ENCODE measurements at places on chromosomes 1 and 21.

- DNase-seq = no peak
Observed at GRCh38 chr21:27464648-27465047, 497.8 kb upstream of the ADAMTS5 start.

- no peak for DNase-seq
Observed at GRCh38 chr1:162823231-162823630, 32.7 kb downstream of the HSD17B7 start.

GRCh38 chr1:117657031-117657430 is 51.2 kb downstream of the TENT5C start:
- no peak for DNase-seq

DNA sequence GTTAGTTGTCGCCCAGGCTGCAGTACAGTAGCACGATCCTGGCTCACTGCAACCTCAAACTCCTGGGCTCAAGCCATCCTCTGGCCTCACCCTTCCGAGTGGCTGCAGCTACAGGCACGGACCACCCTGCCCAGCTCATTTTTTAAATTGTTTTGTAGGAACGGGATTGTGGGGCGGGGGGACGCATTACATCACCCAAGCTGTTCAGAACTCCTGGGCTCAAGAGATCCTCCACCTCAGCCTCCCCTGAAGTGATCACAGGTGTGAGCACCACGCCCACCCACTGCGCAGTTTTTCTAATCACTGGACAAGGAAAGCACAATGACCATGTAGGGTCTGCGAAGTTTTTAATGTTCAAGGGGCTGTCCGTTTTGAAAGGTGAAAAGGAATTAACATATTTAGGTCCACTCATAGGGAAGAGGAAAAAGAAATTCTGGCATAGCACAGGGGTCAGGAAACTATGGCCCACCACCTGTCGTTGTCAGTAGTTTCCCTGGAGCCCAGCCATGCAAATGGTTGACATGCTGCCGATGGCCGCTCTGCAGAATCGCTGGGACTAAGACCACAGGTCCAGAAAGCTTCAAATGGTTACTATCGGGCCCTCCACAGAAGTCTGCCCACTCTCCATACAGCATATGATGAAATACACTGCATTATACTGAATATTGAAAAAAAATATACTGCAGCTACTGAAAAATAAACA is 26.0 kb downstream of the SETD4 start:
- no peak for DNase-seq

DNA sequence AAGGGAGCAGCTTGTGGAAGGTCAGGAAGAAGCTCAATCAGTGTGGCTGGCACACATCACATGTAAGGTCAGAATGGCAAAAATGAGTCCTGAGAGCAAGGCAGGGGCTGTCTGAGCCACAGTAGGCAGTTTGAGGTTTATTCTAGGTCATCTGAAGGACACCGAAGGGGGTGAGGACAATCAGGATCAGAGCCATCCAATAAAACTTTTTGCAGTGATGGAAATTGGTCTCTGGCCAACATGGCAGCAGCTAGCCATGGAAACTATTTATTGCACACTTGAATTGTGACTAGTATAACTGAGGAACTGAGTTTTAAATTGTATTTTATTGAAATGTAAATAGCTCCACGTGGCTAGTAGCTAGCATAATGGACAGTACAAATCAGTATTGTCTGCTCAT is 97.0 kb upstream of the CACNA1E start:
- DNase-seq = no peak

- DNase-seq = no peak
Observed at GRCh38 chr1:221664253-221664652, 77.6 kb downstream of the DUSP10 start.

DNA sequence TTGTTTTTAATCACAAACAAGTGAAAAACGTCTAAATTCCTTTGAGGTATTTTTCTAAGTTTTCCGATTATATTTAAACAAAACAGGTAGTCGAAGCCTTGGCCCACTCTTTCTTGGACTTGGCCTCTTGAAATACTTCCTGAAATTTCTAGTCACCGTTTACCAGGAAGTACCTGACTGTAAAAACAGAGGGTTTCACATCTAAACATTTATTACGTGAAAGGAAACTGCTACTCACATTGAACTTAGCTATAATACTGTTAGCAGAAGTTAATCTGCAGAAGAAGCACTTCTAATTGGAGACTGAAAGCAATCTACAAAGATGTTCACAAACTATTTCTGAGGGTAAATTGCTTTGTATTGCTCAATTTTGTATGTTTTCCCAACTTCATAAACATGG is 526.0 kb upstream of the ADGRL4 start:
- no peak for DNase-seq

- DNase-seq = no peak
Observed at GRCh38 chr1:82094136-82094535, 293.4 kb downstream of the ADGRL2 start.

DNA sequence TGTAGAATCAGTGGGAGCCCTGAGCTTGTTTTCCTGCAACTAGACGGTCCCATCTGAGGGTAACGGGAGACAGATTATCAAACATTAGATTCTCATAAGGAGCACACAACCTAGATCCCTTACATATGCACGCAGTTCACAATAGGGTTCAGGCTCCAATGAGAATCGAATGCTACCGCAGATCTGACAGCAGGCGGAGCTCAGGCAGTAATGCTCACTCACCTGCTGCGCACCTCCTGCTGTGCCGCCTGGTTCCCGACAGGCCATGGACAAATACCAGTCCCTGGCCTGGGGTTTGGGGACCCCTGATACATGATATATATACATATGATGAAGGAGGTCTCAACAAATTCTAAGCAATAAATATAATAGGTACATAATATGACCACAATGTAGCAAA is 19.7 kb upstream of the SMIM12 start:
- no peak for DNase-seq

DNA sequence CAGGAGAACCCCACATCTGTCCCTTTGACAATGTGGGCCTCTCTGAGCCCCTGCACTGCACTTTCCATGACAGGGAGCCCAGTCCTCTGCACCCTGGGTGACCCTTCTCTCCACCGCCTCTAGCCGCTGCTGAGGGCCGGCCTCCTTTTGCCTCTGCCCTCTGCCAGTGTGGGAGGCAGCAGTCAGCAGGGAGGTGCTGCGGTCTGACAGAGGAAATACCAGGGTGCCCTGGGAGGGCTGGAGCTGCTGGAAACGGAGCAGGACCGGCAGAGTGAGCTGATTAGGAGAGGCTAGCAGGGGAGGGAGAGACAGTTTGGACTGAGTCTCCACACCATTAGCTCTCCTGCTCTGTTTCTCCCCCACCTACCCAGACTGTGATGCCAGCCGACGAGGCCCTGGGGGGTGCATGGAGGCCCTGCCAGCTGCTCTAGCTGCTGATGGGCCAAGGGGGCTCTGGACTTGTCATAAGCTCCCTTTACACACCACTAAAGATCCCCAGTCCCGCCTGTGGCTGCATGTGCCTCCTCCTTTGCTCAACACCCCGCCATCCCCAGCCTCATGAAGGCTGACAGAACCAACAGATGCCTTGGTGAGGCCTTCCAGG is 171.1 kb upstream of the KLHDC7A start:
- no peak for DNase-seq

GRCh38 chr1:45012639-45013278 is 705 bp downstream of the UROD start:
- DNase-seq = no peak

GRCh38 chr1:83813576-83813975 is 185.4 kb downstream of the TTLL7 start:
- DNase-seq = no peak

DNA sequence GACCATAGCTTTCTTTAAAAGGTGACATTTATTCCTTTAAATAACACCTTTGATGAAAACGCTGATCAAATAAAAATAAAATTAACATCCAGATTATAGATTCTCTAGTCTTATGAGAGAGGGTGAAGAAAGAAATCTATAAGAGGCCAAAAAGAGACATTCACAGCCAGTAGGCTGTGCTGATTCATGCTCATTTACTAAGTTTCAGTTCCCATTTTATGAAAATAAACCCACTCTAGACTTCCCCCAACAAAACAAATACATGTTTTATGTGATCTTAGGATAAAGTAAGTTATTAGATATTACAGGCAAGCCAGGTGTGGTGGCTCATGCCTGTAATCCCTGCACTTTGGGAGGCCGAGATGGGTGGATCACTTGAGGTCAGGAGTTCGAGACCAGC is 21.1 kb downstream of the ESRRG start:
- DNase-seq = no peak

GRCh38 chr1:150841626-150842025 is 33.6 kb upstream of the CTSK start:
- DNase-seq = no peak

DNA sequence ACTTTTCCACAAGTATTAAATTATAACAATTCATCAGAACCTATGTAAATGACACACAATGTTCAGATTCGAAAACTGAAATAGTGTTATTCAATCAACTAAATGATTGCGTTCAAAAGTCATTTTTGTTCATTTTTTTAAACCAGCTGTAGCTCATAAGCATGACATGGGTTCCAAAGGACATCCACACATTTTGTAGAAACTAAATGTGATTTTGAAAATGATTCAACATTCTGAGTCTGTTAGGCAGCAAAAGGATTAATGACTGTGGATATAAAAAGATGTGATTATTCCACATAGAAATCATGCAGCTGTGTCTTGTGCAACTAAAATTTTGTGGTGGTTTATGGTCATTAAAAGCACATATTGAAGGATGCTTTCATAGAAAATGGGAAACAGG is 204.5 kb downstream of the BRINP3 start:
- no peak for DNase-seq

DNA sequence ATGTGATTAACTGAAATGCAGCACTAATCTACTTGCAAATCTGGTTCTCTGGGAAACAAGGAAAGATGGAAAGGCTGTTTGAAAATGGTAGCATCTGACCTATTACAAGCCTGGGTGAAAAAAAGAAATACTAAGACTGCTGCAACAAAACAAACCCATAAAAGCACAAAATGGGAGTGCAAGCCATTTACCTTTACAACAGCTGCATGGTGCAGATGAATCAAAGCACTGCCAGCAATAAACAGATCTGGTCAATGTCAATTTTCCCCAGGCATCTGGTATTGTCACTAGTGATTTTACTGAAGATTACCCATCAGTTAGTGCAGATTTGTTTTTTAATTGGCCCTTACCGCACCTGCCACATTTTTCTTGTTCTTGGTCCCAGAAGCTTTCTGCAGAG is 1341.7 kb downstream of the PLA2G4A start:
- no peak for DNase-seq

DNA sequence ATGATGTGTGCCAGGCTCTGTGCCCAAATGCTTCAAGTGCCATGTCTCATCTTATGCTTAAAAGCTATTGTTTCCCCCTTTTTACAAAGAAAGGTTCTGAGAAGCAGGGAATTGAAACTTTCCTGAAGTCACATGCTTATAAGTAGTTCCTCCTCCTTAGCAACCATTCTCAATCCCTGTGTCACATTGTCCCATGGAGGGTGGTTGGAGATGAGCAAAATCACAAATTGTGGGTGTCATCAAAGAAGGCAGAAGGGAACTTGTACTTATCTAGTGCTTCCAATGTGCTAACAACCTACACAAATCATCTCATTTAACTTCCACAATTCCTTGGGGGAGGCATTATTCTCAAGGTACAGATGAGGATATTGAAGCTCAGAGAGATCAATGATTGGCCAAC is 10.1 kb upstream of the ERICH3 start:
- no peak for DNase-seq

- no peak for DNase-seq
Observed at GRCh38 chr1:118949315-118949714, 38.8 kb downstream of the TBX15 start.

- DNase-seq = no peak
Observed at GRCh38 chr1:105138458-105138893, 1388.8 kb downstream of the AMY1C start.

GRCh38 chr21:42939582-42940413 is 14.4 kb upstream of the ERVH48-1 start:
- no peak for DNase-seq

DNA sequence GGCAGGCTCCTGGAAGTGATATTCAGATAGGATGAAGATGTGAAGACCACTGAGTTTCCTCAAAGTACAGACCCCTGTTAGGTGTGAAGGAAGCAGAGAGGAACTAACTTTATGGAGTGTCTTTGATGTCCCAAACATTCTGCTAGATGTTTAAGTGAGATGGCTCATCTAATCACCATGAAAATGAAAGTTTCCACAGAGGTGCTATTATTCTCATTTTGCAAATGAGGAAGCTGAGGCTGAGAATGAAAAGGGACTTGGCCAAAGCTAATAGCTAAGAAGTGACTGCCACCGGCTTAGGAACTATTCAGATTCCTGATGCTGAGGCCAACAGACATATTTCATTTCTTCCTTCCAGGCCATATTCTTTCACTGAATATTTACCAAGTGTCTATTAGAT is 45.9 kb upstream of the WLS start:
- no peak for DNase-seq

DNA sequence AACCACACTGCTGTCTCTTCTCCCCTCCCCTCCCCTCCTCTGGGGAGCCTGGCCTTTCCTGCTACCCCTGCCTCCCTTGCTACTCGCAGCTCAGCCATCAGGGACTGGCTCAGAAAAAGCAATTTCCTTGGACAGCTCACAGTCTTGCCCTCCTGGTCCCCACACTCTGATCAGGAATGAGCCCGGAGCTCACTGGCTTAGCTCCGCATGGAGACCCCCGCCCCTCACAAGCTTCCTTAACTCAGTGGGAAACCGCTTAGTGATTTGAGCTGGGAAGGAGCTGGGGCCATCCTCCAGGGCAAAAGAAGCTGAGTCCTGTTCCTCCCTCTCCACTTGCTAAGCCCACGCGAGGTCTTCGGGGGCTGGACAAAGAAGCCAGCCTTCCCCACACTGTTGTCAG is 70.3 kb upstream of the ACTL8 start:
- DNase-seq = no peak

DNA sequence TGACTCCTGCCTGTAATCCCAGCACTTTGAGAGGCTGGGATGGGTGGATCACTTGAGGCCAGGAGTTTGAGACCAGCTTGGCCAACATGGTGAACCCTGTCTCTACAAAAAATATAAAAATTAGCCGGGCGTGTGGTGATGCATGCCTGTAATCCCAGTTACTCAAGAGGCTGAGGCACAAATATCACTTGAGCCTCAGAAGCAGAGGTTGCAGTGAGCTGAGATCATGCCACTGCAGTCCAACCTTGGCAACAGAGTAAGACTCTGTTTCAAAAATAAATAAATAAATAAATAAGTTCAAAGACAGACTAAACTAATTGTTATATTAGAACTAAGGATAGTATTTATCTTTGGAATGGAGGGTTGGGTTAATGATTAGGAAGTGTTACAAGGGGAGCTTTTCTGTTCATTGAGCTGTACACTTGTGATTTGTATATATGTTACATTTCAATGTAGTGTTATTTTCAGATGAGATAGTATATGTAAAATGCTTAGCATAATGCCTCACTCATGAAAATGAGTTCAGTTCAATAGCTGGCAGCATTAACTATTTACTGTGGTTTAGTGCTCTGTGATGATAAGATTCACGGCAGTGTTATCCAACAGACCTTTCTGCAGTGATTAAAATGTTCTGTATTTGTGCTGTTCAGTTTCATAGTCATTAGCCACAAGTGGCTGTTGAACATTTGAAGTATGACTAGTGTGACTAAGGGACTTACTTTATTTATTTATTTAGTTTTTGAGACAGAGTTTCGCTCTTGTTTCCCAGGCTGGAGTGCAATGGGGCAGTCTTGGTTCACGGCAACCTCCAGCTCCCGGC is 47.7 kb downstream of the OSBPL9 start:
- no peak for DNase-seq

GRCh38 chr1:115190540-115191170 is 101.4 kb upstream of the TSPAN2 start:
- DNase-seq = no peak

GRCh38 chr1:97334454-97334853 is 586.4 kb downstream of the DPYD start:
- DNase-seq = no peak

GRCh38 chr1:15035236-15035635 is 118.3 kb upstream of the TMEM51 start:
- no peak for DNase-seq
